ENCODE measurements at places on chromosomes 6 and 20.

DNA sequence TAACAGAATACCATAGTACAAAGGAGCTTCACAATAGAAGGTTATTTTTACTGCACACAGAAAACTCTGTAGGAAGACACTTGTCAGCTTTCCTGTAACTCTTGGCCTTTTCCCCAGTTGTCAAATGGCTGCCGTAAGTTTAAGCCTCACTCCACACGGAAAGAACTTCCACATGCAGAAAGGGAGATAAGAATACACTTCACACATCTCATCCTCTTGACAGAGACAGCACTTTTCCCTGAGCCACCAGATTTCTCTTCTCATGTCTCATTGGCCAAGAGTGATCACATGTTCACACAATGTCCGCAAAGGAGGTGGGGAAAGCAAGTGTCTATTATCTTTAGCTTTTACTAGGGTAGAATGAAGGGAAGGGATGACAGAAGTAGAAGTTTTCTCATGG lies 540.7 kb downstream of the HAO1 start:
- no peak for DNase-seq

DNA sequence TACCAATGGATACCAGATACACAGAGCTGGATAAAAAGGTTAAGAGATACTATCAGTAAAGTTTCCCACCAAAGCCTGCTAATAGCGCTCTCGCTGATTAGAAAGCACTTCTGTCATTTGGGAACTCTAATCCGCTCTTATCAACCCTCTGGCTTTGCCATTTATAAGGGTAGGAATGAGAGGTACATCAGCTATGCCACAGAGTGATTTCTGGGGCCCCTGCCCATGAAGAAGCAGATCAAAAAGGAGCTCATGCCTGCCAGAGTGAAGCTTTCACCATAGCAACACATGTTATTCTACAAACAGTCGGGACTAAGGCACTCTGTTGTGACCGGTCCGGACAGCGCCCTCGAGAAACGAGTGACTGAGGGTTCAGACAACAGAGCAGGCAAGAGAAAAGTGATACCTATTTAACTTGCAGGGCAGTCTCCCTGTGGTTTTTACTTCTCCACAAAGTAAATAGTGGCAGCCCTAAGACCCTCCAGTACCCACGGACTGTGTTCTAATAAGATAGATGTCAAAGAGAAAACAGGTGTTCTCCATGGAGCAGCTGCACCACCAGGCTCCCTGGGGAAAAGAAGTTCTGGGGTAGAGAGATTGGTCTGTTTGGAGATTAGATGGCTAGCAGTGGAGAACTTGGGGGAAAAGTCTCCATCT lies 5.6 kb downstream of the TRAM2 start:
- no peak for DNase-seq

GRCh38 chr20:20827992-20828597 lies 115.7 kb upstream of the RALGAPA2 start:
- no peak for DNase-seq

- DNase-seq: no peak
These were observed 25.1 kb upstream of the RPP40 start for GRCh38 chr6:5028921-5029320.

DNA sequence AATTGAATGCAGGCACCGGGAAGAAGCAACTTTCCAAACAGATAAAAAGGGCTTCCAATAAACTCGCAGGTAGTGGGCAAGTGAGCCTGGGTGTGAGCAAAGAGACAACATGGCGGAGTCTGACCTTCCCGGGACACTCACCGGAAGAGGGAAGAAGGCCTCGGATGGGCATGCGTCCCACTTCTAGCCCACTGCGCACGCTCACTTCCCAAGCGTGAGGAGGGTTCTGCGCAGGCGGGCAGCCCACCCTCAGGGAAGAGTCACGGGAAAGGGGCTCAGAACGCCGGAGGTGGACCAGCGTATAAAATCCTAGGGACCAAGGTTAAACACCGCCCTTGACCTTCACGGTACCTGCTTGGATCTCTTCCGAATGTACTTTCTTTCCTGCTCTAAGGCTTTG lies 95.5 kb upstream of the AFDN start:
- no peak for DNase-seq

DNA sequence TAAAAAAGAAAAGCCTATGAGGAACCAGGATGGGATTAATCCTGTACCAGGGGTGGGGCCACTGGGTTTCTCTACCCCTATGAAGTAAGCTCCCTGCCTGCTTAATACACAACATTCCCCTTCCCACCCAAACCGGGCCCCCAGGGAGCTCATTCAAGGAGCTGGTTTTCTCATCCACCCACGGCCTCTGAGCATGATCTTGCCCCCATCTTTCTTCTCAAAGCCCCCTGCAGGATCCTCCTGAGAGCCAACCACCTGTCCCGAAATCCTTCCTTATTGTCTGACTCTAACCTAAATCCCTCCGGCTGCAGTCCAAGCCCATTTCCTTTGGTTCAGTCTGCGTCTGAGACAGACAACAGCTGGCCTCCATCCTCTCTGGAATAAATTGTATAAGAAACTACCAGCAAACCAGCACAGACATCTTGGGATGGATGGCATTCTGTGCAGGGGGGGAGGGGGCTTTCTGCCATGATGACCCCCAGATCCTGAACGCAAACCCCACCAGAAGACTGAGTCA lies 21.0 kb downstream of the KCNK5 start:
- no peak for DNase-seq

DNA sequence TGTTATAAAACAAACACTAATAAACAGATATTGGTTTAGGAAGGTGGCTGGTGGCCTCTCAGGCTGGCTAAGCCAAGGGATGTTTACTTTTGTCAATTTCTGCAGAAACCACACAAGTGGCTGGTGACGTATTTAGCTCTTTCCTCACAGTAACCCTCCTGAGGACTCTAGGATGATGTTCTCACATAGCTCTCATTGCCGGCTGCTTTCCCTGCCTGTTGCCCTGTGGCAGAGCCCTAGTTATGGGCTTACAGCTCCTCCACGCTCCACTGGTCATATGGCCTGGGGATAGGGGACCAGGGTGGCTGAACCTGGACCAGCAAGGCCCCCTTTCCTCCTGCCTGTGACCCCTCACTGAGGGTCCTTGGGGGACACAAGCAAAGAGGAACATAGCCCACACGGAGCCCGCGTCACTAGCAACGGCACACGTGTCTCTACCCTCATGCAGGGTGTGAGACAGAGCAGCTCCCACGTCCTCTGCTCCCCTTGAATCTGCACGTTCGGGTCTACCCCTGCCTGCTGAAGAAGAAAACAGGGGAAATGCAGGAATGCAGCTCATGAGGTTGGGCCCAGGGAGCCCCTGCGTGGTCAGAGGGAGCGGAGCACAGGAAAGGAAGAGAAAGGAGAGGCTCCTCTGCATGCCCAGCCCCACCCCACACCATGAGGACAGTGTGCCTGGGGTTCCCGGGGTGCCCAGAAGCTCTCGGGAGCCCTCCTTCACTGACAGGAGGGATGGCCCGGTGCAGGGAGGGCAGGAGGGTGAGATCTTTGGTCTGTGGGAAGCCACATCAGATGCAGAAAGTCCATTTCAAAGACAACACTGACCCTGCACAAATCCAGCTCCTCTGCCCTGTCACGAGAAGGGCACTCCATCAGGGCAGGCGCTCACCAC lies 13.9 kb downstream of the RAMACL start:
- DNase-seq: no peak

GRCh38 chr6:11514672-11515071 lies 22.9 kb upstream of the TMEM170B start:
- no peak for DNase-seq

- no peak for DNase-seq
These were observed 50.9 kb upstream of the DACT2 start for GRCh38 chr6:168370310-168370991.

DNA sequence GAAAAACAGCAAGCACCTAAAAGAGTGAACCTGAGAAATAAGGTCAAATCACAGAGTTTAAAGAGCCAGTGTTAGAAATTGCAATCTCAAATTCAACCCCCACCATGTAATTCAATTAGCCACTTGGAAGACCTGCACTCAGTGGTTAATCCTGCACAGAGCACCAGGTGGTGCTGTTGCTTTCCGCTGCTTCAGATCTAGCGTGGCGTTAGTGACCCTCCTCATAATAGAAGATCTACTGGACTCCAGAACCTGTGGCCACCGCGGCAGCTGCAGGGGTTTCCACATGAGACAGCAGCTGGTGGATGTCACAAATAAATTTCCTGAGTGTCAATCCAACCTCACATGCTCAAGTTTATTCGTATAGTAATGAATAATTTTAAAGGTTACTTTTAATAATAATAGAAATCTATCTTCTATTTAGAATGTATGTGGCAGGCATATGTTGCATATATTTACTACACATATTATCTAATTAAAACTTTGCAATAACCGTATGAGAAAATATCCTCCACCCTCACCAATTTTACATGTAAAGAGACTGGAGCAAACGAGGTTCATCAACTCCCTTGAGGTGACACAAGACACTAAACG lies 84.4 kb downstream of the SYNE1 start:
- DNase-seq: no peak

GRCh38 chr20:51648571-51648947 lies 106.0 kb upstream of the NFATC2 start:
- DNase-seq: no peak

Data from NCI-H2081 treated with DMSO at 0.1 percent for 48 hours (cell line).